ENCODE measurements at places on chromosomes 2 and 18.

DNA sequence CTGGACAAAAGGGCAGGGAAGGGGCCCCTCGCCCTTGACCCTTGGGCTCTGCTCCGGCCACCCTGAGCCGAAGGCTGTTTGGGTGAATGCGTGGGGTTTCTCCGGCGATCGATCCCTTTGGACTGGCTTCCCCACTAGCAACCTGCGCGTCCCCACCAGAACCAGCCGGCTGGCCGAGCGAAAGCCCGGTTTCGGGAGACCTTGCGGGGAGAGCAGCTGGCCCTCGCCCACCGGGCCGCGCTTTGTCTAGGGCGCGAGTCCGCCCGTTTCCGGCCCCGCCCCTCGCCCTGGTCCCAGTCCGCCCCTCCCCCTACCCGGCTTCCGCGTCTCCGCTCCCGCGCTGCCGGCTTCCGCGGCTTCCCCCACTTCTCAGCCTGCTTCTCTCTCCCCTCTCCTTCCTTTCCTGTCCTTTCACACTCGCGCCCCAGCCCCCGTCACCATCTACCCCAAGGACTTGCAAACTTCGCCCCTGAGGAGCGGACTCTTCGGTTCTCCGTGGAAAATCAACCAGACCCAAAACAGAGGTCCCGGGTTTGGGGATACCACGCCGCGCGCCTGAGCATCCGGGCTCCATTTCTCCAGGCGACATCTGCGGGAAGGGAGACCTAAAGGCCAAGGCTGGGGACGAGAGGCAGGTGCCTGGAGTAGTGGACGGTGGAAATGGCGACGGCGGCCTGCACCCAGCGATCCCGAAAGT is 48.0 kb upstream of the ATP6V1B1 start:
- peak; percentile 53 for DNase-seq

GRCh38 chr2:40773291-40773690 is 321.4 kb upstream of the SLC8A1 start:
- no peak for DNase-seq

DNA sequence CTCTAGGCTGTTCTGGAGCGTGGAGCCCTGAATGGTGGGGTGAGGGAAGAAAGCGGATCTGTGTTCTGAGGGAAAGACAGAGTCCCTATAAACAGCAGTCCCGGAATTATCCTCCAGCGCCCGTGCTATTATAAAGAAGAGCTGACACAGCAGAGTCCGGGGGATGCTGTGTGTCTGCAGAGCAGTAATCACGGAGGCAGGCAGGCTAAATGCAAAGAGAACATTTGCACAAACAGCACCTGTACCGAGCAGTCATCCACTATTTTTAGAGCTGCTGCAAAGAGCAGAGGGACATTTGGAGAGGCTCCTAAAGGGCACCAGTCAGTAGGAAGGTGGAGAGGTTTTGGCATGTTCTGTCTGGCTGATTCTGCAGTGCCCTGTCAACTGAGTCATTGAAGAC is 293.8 kb upstream of the SLC14A2 start:
- DNase-seq, result peak; percentile 14

GRCh38 chr2:171386627-171387026 is 47.2 kb downstream of the METTL8 start:
- no peak for DNase-seq

DNA sequence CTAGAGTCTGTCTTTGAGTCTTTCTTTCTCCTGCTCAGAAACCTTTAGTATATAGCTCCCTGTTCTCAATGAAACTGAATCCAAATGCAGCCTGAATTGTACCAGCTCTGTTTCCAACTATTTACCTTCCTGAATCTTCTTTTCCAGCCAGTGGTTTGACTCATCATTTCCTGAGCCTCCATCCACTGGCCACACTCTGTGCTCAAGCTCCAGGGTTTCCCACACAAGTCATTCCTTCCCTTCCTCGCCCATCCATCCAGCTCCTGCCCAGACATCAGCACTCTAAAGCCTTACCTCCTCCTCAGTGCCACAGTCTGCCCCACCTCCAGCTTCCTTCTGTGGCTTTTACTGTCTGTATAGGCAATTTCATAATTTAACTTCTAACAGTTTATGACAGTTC is 233.6 kb upstream of the RASGRP3 start:
- no peak for DNase-seq

- no peak for DNase-seq
These were observed 702.4 kb upstream of the RAB6C start for GRCh38 chr2:129276978-129277584.

DNA sequence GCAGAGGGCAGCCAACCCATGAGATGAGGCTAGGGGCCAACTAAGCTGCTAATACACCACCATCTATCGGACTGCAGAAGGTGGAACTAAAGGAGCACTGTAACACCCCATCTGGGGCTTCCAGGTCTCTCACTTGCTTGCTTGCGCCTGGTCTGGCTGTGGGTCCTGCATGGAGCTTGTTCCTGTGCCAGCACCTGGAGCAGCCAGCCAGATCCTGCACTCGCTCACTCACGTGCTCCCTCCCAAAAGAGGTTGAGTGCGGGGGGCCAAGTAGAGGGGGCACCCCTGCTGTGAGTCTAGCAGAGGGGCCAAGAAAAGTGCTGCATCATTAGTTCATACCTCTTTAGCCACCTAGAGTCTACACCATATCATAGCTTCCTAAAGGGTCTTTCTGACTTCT is 250.9 kb downstream of the LRRTM4 start:
- DNase-seq, result no peak

GRCh38 chr2:71100195-71100964 is 29.6 kb downstream of the MCEE start:
- peak; percentile 15 for DNase-seq

DNA sequence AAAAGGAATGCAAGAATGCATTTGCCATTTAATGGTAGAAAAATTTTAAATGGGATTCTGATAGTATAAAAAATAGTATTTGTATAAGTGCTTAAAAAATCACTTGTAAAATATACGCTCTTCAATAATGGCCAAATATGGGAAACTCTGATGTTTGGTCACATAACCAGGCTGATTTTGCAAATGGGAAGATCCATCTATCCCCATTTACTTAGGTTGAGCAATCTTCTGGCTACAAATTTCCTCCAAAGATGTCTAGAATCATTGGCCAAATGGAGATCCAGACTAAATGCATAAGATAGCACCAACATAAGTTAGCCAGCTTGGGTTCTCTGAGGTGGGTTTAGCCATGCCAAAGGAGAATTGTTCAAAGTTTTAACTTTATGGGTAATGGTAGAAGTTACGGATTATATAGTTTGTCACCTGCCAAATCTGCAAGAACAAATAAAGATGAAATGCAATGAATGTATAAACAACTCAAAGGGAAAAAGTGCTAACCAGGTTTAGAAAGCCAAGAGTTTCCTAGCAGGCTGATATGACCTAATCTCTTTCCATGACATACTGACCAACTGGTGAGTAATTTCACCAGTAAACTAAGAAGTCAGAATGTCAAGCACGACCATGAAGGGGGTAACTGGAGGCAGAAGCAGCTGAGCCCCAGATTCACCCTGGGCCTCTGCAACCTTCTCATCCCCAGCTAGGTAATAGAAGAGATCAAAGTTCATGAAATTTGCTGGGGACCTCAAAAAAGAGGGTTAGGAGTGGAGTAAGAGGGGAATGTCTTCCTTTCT is 10.0 kb downstream of the RHOB start:
- no peak for DNase-seq

GRCh38 chr2:1848599-1848995 is 104.3 kb upstream of the PXDN start:
- no peak for DNase-seq

DNA sequence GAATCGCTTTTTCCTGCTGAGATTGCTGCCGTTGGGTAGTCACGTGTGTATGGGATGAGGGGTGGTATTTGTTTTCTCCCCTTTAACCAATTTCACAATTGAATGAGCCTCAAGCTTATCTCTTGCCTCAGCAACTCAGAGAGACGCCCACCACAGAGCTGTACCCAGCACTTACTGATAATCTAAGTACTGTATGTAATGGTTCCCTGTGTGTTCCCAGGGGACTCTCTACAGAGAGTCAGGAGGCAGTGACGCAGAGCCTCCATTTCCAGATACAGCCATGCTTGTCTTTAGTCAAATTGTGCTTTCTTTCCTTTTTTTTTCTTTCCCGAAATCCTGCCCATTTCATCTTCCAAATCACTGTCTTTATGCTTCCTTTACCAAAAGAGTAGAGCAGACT is 1102.1 kb upstream of the KLHL29 start:
- no peak for DNase-seq

GRCh38 chr2:2648094-2648493 is 317.0 kb upstream of the MYT1L start:
- DNase-seq, result no peak

Data from NCI-H2081 (cell line).